ENCODE measurements at places on chromosomes 3 and 15. TPM values are rescaled to one million over a fixed set of nuclear protein-coding genes. Genes with fewer than 3 reads are reported as not detected.

GRCh38 chr3:193190146-193190786 is 50.8 kb upstream of the PLAAT1 start:
- no peak overlapping the region for H3K27ac ChIP-seq
- no peak overlapping the region for H3K4me3 ChIP-seq
- no peaks in the 10 kb centered on the region for H3K27me3 ChIP-seq
- H3K4me1 ChIP-seq = no peaks in the 10 kb centered on the region

- no peaks in the 10 kb centered on the region for H3K27me3 ChIP-seq
- H3K4me3 ChIP-seq = no peak overlapping the region
- no peak for DNase-seq
- no peaks in the 10 kb centered on the region for H3K36me3 ChIP-seq
These were observed 6.5 kb downstream of the PSMD2 start for GRCh38 chr3:184305577-184305976.

DNA sequence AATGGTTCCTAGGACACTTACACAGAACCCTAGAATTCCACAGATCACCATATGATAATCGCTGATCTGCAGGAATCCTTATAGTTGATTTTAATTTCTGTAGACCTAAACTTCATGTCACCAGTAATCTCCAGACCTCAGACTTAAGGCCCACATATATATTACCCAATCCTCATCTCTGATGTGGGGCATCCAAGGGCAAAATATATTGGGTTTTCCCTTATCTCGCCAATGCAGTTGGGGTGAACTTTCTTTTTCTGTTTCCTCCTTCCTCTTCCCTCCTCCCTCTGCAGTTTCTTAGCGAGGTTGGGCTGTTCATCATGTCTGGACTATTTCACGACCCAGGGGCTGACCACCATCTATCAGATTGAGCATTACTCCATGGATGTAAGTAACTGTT is 230.2 kb downstream of the P3H2 start:
- no peaks in the 10 kb centered on the region for H3K36me3 ChIP-seq
- no peaks in the 10 kb centered on the region for H3K4me1 ChIP-seq
- H3K27me3 ChIP-seq = no peaks in the 10 kb centered on the region
- DNase-seq = no peak
- H3K4me3 ChIP-seq = no peak overlapping the region

- no peak for DNase-seq
- H3K4me1 ChIP-seq = no peaks in the 10 kb centered on the region
- H3K27me3 ChIP-seq = no peaks in the 10 kb centered on the region
These were observed 78.7 kb downstream of the EPHB1 start for GRCh38 chr3:134873789-134874188.

- no peaks in the 10 kb centered on the region for H3K36me3 ChIP-seq
- DNase-seq = peak; percentile 82
- no peaks in the 10 kb centered on the region for H3K27me3 ChIP-seq
- H3K4me1 ChIP-seq = peaks cover 7% of the 10 kb centered on the region
- no peak overlapping the region for H3K4me3 ChIP-seq
These were observed 36.9 kb downstream of the SENP8 start for GRCh38 chr15:72155003-72155621.

DNA sequence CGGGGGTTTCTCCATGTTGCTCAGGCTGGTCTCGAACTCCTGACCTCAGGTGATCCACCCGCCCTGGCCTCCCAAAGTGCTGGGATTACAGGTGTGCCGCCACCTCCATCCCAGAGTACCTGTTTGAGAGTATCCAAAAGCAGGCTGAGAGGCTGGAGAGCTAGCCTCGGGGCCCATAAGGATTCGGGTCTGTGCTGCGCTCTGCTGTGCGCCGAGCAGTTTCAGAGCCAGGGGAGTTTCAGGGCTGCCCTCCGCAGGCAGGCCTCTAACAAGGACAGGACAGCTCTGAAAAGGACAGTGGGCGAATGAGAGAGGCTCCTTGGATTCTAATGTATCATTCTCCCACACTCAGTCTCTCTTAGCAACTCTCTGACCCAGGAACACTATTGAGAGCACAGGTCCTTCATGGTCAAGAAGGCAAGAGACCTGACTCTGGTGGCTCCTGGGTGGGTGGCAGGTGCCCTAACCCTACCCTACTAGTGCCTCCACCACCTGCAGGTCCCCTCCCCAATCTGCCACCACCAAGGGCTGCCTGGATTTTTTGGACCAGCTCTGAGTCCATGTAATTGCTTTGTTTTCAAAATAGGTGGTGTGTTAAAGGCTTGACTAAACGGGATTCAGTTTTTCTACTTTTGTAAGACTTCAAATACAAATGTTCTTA is 27.8 kb downstream of the MAGEF1 start:
- H3K27ac ChIP-seq = no peak overlapping the region
- no peaks in the 10 kb centered on the region for H3K27me3 ChIP-seq
- no peaks in the 10 kb centered on the region for H3K36me3 ChIP-seq
- H3K4me3 ChIP-seq = no peak overlapping the region
- no peak for DNase-seq

DNA sequence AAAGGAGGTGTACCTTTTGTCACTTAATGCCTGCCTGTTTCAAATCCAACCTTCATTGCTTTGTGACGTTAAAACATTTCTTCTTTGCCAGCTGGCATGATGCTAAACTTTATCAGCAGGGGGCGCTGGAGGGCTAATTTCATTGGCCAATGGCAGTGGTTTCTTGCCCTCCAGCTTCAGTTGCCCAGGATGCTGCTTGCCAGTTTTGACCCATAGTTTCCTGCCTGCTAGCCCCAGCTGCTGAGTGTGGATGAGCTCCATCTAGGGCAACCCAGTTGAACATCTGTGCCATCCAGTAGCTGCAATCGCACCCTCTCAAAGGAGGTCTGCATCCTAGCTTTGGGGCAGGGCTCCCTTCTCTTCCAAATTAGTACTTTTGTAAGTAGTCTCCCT is 22.1 kb downstream of the ACKR2 start:
- H3K27ac ChIP-seq = no peak overlapping the region
- H3K36me3 ChIP-seq = no peaks in the 10 kb centered on the region
- no peaks in the 10 kb centered on the region for H3K4me1 ChIP-seq
- no peak overlapping the region for H3K4me3 ChIP-seq

GRCh38 chr3:31391150-31391549 is 141.6 kb upstream of the STT3B start:
- H3K4me1 ChIP-seq = no peaks in the 10 kb centered on the region
- DNase-seq = no peak
- no peak overlapping the region for H3K27ac ChIP-seq
- no peaks in the 10 kb centered on the region for H3K36me3 ChIP-seq
- no peak overlapping the region for H3K4me3 ChIP-seq

DNA sequence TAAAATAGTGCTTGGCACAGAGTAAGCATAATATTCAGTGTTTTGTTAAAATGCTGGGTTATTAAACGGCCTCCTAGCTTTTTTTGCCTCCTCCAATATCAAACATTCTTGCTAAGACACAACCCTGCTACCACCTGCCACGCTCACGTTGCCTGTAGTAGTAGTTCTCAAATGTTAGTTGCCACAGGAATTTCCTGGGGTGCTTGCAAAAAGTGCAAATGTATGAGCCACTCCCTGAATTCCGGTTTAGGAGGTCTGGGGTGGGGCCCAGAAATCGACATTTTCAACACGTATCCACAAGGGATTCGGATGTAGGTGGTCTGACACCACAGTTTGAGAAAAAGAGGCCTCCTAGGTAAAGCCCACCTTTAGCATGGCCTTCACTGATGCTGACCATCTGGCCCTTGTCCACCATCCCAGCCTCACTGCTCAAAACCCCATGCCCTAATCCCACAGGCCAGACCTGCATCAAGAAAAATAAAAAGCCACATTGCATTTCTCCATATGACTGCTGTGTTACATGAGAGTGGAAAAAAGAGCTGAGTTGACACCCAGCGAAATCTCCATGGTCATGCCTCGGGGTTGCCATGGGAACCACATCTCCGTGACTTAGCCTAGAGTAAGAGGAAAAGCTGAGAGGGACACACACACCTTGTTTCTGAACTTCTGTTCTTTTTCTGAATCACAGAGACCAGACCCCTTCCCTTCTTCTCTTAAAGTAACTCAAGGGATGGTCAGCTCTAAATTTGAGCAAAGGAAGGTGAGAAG is 116.4 kb upstream of the HES1 start:
- H3K27ac ChIP-seq = no peak overlapping the region
- H3K36me3 ChIP-seq = no peaks in the 10 kb centered on the region
- H3K4me1 ChIP-seq = no peaks in the 10 kb centered on the region
- H3K27me3 ChIP-seq = no peaks in the 10 kb centered on the region
- no peak overlapping the region for H3K4me3 ChIP-seq

- H3K4me3 ChIP-seq = no peak overlapping the region
- no peak for DNase-seq
- no peak overlapping the region for H3K27ac ChIP-seq
- no peaks in the 10 kb centered on the region for H3K27me3 ChIP-seq
These were observed 192.3 kb downstream of the THRB start for GRCh38 chr3:24302396-24302795.

DNA sequence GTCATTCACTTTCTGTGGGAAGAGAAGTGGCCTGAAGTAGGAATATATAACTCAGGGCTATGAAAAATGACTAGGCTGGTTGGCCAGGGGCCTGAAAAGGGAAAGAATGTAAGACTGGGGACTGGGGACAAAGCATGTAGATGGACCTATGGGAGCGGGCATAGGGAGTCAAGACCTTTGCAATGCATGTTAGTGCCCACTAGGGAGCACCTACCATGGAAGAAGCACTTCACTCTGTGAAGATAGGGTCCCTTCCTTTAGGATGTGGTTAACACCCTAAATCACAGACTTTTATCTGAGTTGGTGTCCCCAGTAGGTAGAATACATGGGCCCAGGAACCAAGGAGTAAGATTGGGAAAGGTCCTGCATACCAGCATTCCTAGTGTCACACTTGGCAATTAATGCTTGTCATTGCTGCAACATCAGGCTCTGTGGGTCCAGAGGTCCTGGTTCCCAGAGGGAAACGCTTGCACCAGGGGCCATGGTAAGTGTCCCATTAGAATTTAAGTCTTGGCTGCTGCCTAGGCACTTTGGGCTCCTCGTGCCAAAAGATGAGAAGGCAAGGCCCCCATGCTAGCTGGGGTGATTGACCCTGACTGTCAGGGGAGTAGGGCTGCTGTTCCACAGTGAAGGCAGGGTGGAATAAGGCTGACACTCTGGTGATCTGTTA is 79.6 kb downstream of the CRYGS start:
- no peaks in the 10 kb centered on the region for H3K4me1 ChIP-seq
- no peak for DNase-seq
- H3K4me3 ChIP-seq = no peak overlapping the region
- H3K27me3 ChIP-seq = no peaks in the 10 kb centered on the region

DNA sequence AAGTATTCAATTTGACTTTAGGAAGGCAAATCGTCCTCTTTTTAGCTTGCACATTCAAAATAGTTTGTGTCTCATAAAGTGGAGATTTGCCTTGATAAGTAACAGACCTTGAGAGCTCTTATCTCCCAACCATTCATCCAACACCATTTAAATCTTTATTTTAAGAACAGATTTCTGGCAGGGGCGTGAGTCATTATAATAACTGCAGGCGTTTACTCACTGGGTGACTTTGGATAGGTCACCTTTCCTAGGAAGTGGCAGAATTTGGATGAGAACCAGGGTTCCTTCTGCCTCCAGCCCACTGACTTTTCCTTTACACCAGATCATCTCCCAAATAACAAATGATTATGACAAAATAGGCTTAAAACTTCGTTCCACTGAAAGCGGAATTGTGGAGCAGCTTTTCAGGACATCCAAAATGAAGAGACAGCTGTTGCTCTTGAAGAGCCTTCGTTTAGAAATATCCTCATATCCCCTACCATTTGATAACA is 5.0 kb downstream of the LMCD1 start:
- no peak overlapping the region for H3K4me3 ChIP-seq
- peaks cover 54% of the 10 kb centered on the region for H3K4me1 ChIP-seq
- DNase-seq = peak; percentile 62
- H3K27me3 ChIP-seq = no peaks in the 10 kb centered on the region
- H3K36me3 ChIP-seq = no peaks in the 10 kb centered on the region
- peak overlapping the region; percentile 65 for H3K27ac ChIP-seq

DNA sequence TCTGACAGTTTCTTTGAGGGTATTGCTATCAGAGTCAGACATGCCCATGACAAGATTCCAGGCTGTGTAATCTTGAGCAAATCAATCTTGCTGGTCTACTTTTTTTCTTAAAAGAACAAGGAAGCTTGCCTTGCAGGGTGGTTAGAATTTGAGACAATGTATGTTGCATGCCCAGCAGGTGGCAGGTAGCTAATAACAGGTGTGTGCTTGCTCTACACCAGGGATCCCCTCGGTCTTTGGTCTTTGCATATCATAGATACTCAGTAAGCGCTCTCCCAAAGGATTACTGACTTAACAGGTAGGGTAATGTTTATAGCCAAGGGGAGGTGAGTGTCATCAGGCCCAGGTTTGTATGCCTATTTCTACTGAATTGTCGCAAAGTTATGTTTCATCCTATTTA is 37.3 kb downstream of the CACNA1D start:
- H3K27me3 ChIP-seq = no peaks in the 10 kb centered on the region
- DNase-seq = no peak
- no peak overlapping the region for H3K27ac ChIP-seq
- H3K36me3 ChIP-seq = no peaks in the 10 kb centered on the region
- no peak overlapping the region for H3K4me3 ChIP-seq

DNA sequence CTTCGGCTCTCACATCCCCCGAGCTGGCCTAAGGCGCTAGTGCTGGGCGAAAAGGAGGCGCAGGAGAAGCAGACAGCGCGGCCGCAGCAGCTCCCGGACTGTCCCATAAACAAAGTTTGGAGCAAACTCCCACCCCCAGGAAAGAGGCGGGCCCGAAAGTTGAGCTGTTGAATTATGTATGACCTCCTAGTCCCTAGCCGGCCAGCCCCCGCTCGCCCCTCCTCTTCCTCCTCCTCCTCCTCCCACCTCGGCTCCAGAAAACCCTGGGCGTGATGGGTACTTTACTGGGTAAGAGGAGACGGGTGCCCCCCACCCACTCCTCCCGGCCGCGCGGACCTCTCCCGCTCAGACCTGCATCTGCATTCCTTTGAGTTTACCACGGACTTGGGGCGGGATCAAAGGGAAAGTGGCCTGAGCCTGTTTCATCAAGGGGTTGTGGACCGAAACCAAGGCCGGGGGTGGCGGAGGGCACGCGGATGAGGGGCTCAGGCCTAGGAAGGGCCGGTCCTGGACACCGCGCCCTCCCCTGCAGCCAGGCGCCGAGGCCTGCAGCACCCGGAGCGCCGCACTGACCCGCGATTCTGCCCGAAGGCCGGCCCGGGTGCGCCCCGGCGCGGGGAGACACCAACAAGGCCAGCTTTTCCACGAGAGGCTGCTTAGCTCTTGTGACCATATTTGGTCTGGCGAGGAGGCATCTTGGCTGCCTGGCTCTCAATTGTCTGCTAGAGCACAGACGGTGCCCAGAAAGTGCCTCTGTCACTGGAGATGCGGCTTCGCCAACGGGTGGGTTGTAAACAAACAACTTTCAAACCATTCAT is at the start of gene WWTR1:
Gene WWTR1, minus strand, starts transcription at position 100 of the 818 bp plus-strand sequence. CDS start 719 bp downstream, outside the sequence.
- peak within 1 kb of the TSS; percentile 31 for H3K4me3 ChIP-seq
- H3K27me3 ChIP-seq = no peaks in the 10 kb centered on the region
- H3K27ac ChIP-seq = peak within 1 kb of the TSS; percentile 93

- peaks cover 21% of the 10 kb centered on the region for H3K36me3 ChIP-seq
- no peak overlapping the region for H3K27ac ChIP-seq
- no peak for DNase-seq
- H3K27me3 ChIP-seq = no peaks in the 10 kb centered on the region
These were observed 29.5 kb downstream of the GLB1 start for GRCh38 chr3:33067484-33067883.

- no peaks in the 10 kb centered on the region for H3K4me1 ChIP-seq
- no peaks in the 10 kb centered on the region for H3K27me3 ChIP-seq
- DNase-seq = no peak
- H3K27ac ChIP-seq = no peak overlapping the region
- H3K36me3 ChIP-seq = no peaks in the 10 kb centered on the region
These were observed 16.0 kb downstream of the RUBCN start for GRCh38 chr3:197720694-197721093.

Gene KBTBD12
- 0.55 TPM for polyA plus RNA-seq

Gene LIPC
- 0.48 TPM for polyA plus RNA-seq

Gene TLNRD1
- 4.3 TPM for polyA plus RNA-seq

Gene PAK6
- 4.9 TPM for polyA plus RNA-seq

Gene CACNA2D2
- polyA plus RNA-seq = 0.59 TPM

Gene CPNE9
- 1.6 TPM for polyA plus RNA-seq

Gene SLC22A14
- 0.07 TPM for polyA plus RNA-seq

All from adrenal gland (tissue), 19 donors.